ENCODE measurements at places on chromosomes 1 and 21.

GRCh38 chr21:29360799-29361765 lies 62.4 kb downstream of the BACH1 start:
- no peak for DNase-seq

DNA sequence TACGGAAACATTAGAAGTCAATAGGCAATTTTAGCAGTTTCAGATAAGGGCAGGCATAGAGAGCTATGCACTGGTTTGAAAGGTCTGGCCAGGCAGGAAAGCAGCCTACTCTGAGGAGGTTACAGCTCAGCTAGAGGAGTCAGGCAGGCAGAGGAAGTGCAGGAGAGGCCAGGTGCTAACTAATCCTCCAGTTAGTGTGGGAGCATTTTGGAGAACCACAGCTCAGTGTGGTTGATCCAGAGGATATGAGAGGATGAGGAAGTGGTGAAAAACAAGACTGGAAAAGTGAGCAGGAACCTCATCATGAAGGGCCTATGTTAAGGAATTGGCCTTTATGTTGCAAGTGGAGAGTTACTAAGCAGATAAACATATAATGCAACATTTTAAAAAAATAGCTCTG lies 282.4 kb upstream of the SGIP1 start:
- DNase-seq: no peak

DNA sequence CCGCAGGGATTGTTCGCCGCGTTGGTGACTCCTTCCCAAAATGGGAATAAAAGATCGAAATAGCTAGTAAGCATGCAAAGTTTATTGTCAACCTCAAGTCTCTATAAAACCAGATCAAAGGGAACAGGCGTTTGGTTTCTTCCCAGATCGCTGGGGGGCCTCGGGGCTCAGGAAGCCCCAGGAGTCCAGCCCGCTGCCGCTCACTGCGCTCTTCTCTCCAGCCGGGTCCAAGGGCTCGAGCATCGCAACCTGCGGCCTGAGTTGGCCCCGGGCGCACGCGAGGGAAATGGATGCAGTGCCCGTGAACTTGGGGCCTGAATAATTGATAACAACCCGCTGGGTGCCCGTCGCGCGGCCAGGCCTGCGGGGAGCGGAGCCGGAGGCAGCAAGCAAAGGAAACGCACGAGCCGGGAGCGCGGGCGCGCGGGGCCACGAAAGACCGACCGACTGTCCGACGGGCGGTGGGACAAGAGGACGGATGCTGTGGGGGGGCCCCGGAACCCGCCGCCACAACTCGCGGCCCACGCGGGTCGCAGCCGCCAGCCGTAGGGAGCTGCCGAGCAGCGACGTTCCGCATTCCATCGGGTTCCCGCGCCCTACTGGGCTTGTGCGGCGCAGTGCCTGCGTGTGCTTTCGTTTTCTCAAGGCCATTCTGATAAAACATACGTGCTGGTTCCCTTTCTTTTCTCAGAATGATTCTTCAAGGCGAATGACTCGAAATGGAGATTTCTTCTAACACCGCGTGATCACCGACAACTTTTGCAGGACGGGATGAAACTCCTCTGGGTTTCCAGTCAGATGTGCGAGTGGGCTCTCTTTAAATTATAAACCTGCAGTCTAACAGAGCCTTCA lies 14.0 kb upstream of the ALX3 start:
- DNase-seq: no peak

- no peak for DNase-seq
These were observed 4.4 kb upstream of the MATN1 start for GRCh38 chr1:30727824-30728223.

DNA sequence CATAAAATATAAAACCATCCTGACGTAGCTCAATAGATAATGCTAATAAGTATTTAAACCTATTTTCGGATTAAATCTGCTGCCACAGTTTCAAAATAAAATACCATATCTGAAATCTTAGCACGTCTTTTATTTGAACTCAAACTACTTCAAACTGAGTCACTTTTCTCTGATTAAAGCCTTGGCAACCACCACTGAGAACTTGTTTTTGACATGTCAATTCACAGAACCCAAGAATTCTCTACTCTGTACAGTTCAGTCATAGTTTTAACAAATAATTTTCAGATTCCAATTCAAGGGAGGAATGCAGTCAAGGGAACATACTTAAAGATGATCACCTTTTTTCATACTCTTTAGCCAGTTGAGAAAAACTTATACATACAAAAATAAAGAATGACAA lies 643.2 kb downstream of the KCNT2 start:
- DNase-seq: no peak

- DNase-seq: no peak
These were observed 57.3 kb upstream of the STUM start for GRCh38 chr1:226491093-226491850.

DNA sequence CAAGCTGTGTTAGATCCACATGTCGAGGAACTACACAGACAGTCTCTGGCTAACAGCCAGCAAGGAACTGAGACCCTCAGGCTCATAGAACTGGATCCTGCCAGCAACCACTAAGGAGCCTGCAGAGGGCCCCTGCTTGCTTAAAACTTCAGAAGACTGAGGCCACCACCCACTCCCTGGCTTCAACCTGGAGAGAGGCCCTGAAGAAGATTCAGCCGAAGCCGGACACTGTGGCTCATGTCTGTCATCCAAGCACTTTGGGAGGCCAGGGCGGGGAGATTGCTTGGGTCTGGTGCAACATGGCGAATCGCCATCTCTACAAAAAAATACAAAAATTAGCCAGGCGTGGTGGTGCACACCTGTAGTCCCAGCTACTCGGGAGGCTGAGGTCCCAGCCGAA lies 92.6 kb upstream of the TMPRSS2 start:
- peak; percentile 33 for DNase-seq

DNA sequence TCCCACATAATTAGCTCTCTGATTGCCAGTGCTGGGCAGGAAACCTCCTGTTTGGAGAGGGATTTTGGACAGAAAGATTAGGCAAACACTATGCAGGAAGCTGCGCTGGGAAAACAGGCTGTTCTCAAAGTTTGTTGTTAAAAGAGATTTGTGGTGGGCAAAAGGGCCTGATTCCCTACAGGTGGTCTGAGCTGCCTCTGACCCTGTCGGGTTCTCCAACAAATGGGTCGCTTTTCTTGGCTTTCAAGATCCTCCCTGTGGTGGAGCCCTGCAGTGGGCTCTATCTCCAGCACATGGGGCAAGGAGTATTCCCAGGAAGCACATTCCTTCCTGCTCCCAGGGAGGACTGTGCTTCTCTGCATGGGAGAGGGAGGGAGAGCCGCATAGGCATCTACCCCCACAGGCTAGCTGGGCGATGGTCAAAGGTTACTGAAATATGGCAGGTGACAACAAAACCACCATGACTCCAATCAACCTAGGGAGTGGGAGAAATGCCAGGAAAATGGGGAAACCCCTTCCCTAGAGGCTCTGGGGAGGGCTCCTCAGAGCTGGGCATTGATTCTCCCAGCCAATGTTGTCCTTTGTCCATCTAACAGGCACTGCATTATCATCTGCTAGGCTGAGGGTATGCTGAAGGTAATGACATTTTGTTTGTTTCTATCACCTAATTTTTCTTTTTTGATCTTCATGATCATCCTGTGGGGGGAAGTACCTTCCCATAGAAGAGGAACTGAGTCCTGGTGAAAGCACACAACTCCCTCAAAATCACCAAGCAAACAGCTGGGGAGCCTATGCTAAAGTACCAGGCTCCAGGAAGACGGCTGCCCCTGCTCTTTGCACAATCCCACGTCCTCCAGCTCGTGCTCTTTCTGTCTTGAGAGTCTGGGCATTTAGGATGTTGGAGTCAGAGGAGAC lies 85.3 kb downstream of the PLXNA2 start:
- DNase-seq: no peak

DNA sequence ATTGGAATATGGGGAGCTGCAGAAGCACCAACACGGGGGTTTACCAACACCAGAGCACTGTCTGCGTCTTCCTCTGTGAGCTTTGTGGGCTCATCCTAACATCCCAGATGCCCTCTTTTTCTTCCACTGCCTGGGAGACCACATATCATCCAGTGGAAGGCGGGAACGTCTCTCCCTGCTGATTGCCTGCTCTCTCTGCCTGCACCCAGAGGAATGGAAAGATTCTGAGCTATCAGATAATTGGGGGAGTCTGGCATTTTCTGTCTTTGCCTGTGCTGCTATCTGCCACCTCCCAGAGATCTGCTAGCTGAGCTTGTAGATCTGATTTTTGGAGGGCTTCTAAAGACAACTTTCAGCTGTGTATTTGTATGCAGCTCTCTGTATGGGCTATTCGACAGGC lies 166.2 kb upstream of the PLXNA2 start:
- DNase-seq: no peak

- DNase-seq: no peak
These were observed 14.0 kb upstream of the SLC45A1 start for GRCh38 chr1:8303876-8304275.

GRCh38 chr1:180119837-180120236 lies 34.8 kb upstream of the QSOX1 start:
- DNase-seq: no peak

GRCh38 chr21:41381731-41382130 lies 19.9 kb downstream of the MX2 start:
- no peak for DNase-seq

DNA sequence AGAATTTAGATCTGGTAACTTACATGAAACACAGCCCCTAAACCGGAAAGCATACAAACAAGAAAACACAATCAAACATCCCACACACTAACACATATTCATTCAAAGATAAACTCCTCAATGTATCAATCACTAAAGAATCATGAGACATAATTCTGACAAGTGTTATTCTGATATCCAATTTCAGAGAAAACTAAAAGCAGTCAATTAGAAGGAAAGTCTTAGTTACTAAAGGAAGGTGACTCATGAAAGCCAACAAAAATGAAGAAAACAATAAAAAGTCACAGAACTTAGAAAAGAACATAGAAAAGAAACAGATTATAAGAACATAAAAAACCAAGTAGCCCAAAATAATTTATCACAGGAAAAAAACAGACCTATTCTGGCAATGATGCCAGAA lies 57.2 kb downstream of the ZZZ3 start:
- no peak for DNase-seq

- DNase-seq: no peak
These were observed 38.7 kb upstream of the NEK7 start for GRCh38 chr1:198118134-198118533.

- DNase-seq: no peak
These were observed 1141.6 kb downstream of the KCNT2 start for GRCh38 chr1:195466639-195467038.

- DNase-seq: no peak
These were observed 99.7 kb downstream of the LAMC2 start for GRCh38 chr1:183285746-183286145.

GRCh38 chr1:4108758-4109627 lies 208.9 kb upstream of the C1orf174 start:
- peak; percentile 47 for DNase-seq

- DNase-seq: no peak
These were observed 39.7 kb downstream of the LRRC8C start for GRCh38 chr1:89672489-89673183.

DNA sequence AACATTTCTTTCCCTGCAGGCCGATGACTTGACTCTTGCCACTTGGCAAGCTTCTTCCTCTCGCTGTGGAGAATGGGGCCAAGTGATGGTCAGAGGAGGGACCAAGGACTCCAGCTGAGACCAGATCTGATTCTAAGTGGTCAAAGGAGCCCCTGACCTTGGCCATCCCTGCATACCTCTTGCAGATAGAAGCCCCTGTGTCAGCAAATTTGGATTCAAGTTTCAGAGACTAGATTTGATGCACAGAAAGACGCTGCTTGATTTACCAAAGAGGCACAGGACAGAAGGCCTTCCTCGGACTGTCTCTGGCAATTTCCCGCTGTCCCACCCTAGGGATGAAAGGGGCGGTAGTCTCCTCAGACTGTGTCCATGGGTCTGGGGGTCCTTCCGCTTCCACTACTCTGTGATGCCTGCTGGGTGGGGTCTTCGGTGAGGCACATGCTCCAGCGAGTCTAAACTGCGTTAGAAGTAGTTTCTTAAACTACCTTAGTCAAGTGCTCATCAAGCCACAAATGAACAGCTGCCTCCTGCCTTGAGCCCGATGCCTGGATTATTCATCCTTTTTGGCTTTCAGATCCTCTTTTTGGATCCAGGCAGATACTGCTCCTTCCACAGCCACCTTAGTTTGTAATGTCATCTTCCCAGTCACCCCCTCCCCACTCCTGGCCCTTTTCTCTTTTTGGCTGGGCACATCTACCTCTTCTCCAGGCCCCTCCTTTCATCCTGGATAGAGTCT lies 31.8 kb upstream of the RBM15 start:
- no peak for DNase-seq

- DNase-seq: no peak
These were observed 61.9 kb upstream of the TARDBP start for GRCh38 chr1:10950316-10951172.

DNA sequence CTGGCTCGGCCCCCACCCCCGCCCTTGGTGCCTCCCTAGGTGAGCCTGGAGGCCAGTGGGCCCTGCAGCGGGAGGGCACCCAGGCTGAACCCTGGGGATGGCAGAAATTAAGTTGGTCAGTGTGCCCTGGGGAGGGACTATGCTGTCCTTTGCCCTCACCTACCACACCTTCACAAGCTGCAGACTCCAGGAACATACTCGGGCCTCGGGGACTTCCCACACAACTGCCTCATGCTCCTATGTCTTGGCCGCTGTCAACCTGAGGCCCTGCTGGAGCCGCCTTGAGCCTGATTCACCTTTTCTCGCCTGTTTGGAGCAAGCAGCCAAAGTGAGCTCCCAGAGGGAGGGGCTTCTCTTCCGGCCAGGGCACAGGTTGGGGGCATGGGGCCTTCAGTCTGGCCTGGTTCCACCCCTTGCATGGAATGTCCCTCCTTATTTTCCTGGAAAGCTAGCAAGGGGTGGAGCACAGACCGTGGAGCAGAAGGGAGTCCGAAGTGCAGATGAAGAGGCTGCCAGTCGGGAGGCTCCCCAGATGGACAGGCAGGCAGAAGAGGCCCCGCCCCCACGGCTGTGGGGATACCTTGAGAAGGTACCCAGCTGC lies 24.7 kb downstream of the KNCN start:
- no peak for DNase-seq

- DNase-seq: no peak
These were observed 43.7 kb downstream of the ARID4B start for GRCh38 chr1:235284231-235284769.

GRCh38 chr1:86645851-86646250 lies 58.5 kb upstream of the SH3GLB1 start:
- DNase-seq: no peak

DNA sequence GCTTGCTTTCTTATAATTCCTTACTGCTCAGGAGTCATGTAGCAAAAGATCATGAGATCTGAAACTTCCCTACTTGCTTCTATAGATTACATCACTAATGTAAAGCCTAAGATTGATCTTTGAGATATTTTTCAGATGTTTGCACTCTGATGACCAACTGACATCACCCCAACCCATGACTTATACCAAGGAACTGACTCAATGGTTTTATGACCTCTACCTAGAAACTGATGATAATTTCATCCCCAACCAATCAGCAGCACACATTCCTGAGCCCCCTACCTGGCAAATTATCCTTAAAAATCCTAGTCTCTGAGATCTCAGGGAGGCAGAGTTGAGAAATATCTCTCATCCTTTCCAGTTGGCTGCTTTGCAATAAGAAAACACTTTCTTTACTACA lies 122.3 kb upstream of the CAMK1G start:
- no peak for DNase-seq

GRCh38 chr1:220962031-220962751 lies 82.9 kb downstream of the HLX start:
- no peak for DNase-seq

Data from RWPE2 (cell line).